Fibroblast of upper back skin (primary cell): ENCODE measurements at places on chromosomes 6 and 20.

DNA sequence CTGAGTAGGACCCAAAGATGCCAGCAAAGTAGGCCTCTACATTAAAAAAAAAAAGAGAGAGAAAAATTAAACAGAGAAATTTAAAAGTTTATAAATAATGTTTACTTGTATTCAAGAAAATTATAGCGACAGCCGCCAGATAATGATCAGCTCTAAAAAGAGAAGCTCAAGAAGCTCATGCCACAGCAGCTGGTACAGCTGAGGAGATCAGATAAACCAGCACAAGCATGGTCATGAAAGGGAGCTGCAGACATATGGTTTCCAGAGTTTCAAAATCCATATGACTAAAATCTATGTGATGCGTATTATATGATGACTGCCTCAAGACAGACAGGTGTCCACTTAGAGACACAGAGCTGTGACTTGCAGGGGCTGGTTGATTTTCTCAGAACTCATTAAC is 13.6 kb upstream of the HLA-C start:
- DNase-seq, result no peak

DNA sequence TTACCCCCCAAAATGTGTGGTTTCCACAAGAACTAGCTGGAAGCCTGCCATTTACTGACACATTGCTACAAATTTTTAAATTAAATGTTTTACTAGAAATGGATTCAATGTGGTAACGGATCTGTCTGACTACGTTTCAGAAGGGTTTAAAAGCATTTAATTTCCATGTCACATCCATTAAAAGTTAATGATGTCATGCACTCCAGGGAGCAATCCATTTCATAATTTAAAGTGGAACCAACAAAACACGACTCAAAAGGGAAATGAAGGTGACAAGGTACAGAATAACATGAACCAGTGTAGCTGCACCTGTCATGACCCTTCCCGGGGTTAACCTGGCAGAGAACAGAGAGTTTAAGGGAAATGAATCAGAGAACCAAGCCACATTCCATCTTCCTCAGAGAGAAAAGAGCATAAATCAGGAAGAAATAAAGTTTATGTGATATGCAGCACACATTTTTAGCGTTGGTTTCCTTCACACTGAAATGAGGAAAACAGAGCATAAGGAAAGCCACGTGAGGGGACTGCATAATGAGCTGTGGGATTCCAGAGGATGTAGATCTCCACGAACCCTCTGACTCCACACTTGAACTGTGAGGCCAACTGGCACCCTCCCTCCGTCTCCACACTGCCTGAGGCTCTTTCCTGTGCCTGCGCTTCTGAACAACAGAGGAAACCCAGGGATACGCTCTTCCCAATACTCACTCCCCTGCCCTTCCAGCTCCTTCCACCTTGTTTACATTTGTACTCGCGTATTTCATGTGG is 170.3 kb upstream of the AHI1 start:
- peak; percentile 54 for DNase-seq

DNA sequence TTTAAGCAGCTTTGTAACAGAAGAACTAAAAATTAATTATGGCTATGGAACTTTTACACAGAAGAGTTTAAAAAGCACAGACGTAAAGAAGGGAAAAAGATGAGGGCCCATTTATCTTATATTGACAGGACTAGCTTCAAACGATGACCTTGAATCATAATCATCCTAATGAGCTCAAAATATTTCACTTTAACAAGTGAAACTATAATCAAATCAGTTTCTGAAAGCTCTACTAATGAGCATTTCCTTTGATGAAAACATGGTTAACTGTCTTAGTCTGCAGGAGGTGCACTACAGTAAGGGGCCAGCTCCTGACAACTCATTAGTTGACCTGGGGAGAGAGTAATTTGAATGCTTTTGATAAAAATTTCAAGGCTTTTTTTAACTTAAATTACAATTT is 228.0 kb upstream of the DEFB112 start:
- no peak for DNase-seq

DNA sequence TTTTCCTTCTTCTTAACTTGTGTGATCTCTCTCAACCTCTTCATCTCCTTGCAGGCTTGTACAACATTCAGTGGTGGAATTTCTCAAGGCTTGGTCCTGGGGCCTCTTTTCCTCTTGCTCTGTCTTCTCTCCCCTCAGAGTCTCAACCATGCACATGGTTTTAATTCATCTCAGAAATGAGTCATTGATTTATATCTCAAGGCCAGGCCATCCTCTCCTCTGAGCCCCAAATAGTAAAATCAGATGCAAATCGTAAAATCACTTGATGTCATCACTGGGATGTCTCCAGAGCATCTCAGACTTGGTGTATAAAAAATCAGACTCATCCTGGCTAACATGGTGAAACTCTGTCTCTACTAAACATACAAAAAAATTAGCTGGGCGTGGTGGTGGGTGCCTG is 85.0 kb downstream of the FNDC1 start:
- DNase-seq, result peak; percentile 74

- no peak for DNase-seq
Observed at GRCh38 chr6:103000688-103001087, 1607.2 kb downstream of the GRIK2 start.

DNA sequence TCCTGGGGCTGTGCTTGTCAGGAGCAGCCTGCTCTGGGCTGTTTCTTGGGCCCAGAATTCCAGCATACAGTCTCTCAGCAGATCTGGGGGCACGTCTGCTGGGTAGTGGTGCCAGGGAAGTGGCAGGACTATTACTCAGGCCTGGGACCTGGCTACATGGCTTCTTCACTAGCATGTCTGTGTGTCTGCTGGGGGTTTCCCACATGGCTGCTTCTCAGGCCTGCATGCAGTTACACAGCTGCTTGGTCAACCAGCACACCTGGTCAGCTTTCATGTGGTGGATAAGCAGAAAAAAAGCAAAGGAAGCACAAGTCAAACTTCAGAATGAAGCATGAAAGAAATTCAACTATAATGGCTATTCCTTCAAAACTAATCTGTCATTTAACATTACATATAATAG is 316.2 kb upstream of the NOX3 start:
- no peak for DNase-seq

- peak; percentile 84 for DNase-seq
Observed at GRCh38 chr6:84763003-84763885, 1.2 kb downstream of the TBX18 start.

DNA sequence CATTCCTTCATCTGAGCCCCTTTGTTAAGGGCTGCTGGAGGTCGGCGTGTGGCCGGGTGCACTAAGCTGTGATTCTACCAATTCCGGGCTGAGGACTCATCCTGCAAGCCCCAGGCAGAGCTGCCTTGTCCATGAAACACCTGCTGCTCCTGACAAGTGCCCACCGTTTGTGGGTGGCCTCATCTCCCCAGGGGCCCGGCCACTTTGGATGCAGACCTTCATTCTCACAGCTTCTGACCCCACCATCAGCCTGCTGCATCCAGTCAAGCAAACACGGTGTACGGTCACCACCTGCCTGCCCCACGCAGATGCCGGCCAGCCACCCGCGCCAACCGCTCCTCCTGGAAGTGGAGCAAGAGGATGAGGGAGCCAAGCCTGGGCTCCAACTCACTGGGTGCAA is 382.7 kb downstream of the THBS2 start:
- DNase-seq, result no peak

DNA sequence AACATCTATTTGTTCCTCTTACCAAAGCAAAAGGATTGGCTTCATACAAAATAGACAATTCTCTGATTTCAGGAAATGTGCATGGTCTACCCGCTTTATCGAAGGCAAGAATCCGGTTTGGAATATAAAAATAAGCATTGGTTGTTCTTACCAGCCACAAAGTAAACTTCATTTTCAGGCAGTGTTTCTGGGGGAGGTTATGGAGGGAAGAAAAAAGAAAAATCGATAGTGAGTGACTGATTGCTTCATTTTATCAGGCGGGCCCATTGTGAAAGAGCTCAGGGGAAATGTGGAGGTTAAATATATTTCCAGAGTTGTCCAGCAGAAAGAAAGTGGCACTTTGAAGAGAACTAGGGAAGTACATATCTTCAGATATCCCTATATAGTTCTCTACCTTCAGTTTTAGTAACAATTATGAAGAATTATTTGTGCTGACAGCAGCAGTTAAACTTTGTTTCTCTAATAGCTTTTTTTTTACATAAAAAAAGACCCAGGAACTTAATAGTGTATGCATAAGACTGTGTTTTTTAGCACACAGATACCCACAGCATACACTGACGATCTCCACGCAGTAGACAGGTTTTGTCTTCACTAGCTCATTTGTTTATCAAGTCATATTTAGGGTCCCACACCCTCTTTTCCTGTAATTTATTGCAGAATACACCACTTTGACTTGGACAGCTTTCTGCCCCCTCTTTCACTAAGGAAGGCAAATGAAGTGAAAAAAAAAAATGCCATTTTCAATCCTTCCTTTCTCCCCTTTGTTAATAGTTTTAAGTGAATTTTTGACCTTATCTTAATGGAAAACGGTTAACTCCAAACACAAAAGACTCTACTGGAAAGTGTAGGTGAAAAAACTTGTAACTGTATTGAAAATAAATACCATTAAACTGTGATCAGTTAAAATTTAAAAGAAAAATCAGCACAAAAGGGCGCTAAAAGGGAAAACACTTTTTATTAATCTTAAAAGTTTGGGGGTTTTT is 2.9 kb downstream of the POU3F2 start:
- DNase-seq, result no peak
